Osteocyte (in vitro differentiated cells): ENCODE measurements at places on chromosomes 6 and 20. TPM values are rescaled to one million over a fixed set of nuclear protein-coding genes. Genes with fewer than 3 reads are reported as not detected.

Gene BPIFB1
- total RNA-seq = not detected in 2 replicates

Gene DNAH8
- total RNA-seq = 0.21 and 0.24 TPM in 2 replicates

Gene ZFP57
- total RNA-seq = not detected in 2 replicates

Gene NKX2-2
- not detected in 2 replicates for total RNA-seq

Gene NMBR
- total RNA-seq = not detected in 2 replicates

Gene TINAG
- not detected in 2 replicates for total RNA-seq

Gene SPATA25
- total RNA-seq = 2.9 TPM in 2 replicates

Gene HFE
- total RNA-seq = 6.0 and 6.2 TPM in 2 replicates

Gene CRIP3
- 1.4 and 1.8 TPM in 2 replicates for total RNA-seq

Gene MAFB
- total RNA-seq = 27.6 and 31.9 TPM in 2 replicates
